ENCODE measurements at places on chromosomes 7 and 10.

GRCh38 chr10:123348691-123349572 lies 194.7 kb downstream of the BUB3 start:
- DNase-seq = no peak

GRCh38 chr7:159227433-159227832 lies 82.8 kb upstream of the VIPR2 start:
- DNase-seq = no peak

DNA sequence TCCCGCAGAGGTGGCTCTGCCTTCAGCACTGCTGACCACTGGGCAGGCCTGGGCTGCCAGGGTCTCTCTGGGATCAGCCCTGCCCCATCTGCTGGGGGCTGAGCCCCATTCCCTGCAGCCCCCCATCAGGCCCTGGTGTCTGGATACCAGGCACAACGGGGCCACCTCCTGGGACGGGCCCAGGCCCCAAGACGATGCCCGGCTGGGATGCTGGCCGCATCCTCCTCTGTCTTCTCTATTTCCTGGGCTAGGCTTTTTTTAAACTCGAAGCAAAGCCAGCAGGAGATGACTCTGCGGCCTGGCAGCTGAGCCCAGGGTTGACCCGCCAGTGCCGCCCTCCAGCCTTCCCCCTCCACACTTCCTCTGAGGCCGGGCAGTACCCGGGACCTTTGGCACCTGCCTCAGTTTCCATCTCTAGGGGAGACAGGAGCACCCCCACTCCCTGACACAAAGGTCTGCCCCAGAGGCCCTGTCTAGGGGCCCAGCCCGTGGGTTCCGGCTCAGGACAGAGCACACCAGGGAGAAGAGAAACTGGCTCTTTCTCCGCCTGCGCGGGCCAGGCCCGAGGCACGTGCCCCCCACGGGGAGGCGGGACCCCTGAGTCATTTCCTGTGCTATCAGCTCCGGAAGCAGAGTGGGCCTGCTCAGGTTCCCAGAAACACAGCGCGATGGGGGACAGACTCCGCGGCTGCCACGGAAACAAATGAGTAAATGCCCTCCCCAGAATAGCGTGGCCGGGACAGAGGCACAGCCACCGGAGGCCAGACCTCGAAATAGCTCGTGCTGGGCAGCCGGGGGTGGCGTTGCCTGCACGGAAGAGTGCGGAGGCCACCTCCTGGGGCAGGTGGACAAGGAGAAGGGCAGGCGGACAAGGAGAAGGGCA lies 84.6 kb upstream of the PDGFA start:
- peak; percentile 96 for DNase-seq

GRCh38 chr7:149289856-149290255 lies 27.9 kb downstream of the ZNF783 start:
- no peak for DNase-seq

- DNase-seq = no peak
Measured at GRCh38 chr7:28112012-28112411, 68.6 kb downstream of the JAZF1 start.

- peak; percentile 60 for DNase-seq
Measured at GRCh38 chr7:93039786-93040185, 78.0 kb downstream of the SAMD9 start.

GRCh38 chr7:104272767-104273384 lies 55.5 kb upstream of the LHFPL3 start:
- DNase-seq = peak; percentile 31

- DNase-seq = no peak
Measured at GRCh38 chr7:4076701-4077294, 605.3 kb upstream of the FOXK1 start.

GRCh38 chr7:9124320-9124719 lies 690.9 kb downstream of the NXPH1 start:
- DNase-seq = no peak

DNA sequence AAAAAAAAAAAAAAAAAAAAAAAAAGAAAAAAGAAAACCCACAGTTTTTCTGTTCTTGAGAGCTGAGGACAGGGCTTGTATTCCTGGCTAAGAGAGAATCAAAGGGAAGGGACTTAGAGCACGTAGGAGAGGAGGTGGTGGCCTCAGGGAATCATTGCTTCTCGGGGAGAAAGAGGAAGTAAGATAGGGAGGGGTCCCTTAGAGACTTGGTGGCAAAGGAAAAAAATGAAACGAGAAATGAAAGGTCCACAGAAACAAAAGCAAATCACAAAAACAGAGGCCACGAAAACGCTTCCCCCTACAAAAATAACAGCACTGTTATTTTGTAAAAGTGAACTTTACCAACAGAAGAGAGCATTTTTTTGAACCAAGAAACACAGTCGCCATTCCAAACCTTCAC lies 323.1 kb upstream of the GALNT17 start:
- DNase-seq = no peak
